ENCODE measurements at places on chromosomes 3 and 15. TPM values are rescaled to one million over a fixed set of nuclear protein-coding genes. Genes with fewer than 3 reads are reported as not detected.

Gene UBE3A
- 42.3 TPM for total RNA-seq

Gene TMEM207
- total RNA-seq = not detected

Gene RAD51
- total RNA-seq = 16.9 TPM

Gene FOXL2
- total RNA-seq = not detected

Gene HYKK
- 13.8 TPM for total RNA-seq

Gene RCN2
- 212 TPM for total RNA-seq

Gene MORC1
- not detected for total RNA-seq

Gene HES1
- 17.7 TPM for total RNA-seq

Gene TMEM158
- 17.0 TPM for total RNA-seq

Gene ASB14
- total RNA-seq = not detected

DNA sequence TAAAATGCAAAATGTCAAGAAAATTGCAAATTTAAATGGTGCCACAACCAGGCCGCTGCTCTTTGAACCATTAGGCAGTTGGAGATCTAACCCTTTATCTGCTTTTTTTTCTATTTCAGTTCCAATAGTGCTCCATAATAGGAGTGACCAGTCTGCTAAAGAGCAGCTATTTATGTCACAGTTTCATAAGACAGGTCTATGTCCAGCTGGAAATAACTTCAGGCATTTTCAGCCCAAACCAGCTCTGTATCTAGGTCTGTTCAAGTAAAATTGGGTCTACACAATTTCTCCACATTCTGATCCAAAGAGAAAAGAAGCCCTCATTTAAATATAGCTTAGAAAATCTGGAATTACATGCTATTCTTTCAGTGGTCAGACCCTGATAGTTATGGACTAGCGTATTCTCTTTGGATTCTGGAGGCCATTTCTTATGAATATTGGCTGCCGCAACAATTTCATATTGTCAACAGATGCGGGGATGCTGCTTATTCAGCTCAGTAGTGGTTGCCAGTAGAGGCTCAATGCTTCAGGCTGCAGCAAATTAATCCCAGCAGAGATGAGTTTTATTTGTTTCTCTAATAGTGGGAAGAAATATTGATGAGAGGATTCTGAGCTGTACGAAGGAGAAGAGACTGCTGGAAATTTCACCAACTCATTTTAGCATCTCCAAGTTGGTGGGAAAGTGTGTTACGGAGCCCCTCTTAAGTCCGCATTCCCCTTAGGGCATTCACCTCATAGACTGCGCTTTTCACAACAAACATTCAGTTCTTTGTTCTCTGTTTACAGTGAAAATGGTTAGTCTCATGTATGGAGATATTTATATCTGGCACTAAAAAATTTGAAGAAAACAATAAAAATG lies 887.0 kb downstream of the ROBO1 start:
- DNase-seq = no peak

GRCh38 chr15:42198516-42198915 lies 9.6 kb downstream of the VPS39 start:
- DNase-seq = no peak

- no peak for DNase-seq
Observed at GRCh38 chr3:139308560-139308959, 35.3 kb upstream of the MRPS22 start.

DNA sequence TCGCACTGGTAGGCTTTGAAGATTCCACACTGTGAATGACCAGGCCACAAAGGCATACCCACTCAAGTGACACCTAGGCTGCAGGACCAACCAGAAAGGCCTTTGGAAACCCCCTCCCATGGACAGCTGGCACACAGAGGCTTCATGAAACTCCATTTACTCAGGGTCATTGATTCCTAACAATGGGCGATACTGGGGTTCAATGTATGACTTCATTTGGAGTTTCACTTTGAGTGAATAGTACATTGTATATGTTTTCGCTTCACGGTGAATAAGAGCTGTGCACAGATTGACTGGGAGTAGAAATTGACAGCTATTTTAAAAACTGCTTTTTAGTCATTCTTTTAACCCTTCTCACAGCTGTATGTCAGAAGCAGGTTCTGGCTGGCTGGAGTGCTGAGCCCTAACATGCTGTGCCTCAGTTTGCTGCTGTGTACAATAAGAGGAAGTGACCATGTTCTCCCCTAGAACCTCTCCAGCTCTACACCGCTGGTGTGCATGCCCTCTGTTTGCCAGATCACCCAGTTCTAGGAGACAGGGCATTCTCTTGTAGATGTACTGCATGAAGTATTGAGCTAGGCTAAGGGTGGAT lies 15.4 kb upstream of the CX3CR1 start:
- no peak for DNase-seq

DNA sequence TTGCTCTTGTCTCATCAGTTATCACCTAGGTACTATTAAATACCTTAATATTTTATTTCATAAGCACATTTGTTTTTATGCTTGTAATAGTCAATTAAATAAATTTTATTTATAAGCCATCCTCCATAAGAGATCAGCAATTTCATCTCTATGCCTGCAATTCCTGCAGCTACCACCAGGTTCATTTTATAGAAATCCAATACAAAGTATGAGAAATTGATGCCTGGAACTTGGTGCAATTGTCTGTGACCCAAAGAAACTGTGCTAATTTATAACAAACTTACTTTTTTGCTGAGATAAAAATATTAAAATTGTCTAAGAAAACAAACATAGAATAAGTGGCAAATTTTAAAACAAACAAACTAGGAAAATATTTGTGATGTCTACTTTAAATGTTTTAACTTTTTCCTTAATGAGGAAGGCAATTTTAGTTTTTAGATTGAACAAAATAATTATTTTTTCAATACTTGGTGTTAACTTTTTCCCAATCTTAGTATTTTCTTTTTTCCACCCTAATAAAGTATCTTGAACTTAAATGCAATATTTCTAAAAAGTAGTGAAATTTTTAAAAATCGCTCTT lies 1026.6 kb downstream of the ROBO1 start:
- no peak for DNase-seq

GRCh38 chr15:48966595-48967301 lies 3.0 kb upstream of the SHC4 start:
- no peak for DNase-seq

GRCh38 chr3:188197388-188197847 lies 43.5 kb downstream of the LPP start:
- no peak for DNase-seq

- no peak for DNase-seq
Observed at GRCh38 chr3:24479816-24480215, 14.8 kb downstream of the THRB start.

- DNase-seq = no peak
Observed at GRCh38 chr3:9214185-9214584, 35.3 kb downstream of the SRGAP3 start.

GRCh38 chr15:71573599-71573998 lies 236.8 kb upstream of the NR2E3 start:
- no peak for DNase-seq

GRCh38 chr15:31344823-31345605 lies 18.4 kb downstream of the KLF13 start:
- no peak for DNase-seq
